ENCODE measurements at places on chromosomes 7 and 10.

DNA sequence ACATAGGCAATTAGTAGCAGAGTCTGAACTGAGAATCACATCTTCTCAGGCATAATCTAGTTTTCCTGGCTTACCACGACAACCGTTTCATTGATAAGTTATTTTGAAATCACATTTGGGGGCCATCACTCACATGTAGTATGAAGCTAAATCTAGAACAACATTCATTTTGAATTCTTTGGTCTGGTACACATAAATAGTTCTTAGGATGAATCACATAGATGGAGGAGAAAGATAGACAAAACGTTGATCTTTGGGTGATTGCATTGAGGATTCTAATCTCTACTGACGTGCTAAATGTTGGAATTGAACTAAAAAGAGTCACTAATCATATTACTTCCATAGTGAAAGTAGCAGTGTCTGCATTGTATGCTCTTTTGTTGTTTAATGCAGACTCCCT lies 1022.6 kb downstream of the LRMDA start:
- DNase-seq, result no peak

GRCh38 chr10:98169379-98169778 lies 34.9 kb downstream of the R3HCC1L start:
- DNase-seq, result no peak

- no peak for DNase-seq
Measured at GRCh38 chr7:137122145-137122544, 221.4 kb downstream of the PTN start.

GRCh38 chr7:40733578-40733977 lies 598.8 kb downstream of the SUGCT start:
- no peak for DNase-seq

GRCh38 chr7:27992755-27993493 lies 187.7 kb downstream of the JAZF1 start:
- no peak for DNase-seq

GRCh38 chr10:71747039-71747531 lies 26.2 kb downstream of the VSIR start:
- no peak for DNase-seq

DNA sequence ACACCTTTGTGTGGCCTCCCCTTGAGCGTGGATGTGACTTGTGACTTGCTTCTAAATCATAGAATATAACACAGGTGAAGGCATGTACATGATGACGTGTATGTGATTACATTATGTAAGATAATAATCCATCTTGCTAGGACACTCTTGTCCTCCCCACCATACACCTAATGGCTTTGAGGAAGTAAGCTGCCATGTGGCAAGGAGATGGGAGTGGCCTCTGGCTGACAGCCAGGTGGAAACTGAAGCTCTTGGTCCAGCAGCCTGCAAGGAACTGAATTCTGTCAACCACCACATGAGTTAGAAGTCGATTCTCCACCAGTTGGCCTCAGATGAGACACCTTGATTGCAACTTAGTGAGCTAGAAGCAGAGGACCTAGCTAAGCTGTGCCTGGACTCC lies 67.4 kb upstream of the ELN start:
- DNase-seq, result no peak

Measured in inflammatory macrophage treated with lipopolysaccharide for 1 hour (primary cell).